WTC11 (cell line): ENCODE measurements at places on chromosomes 6 and 20. TPM values are rescaled to one million over a fixed set of nuclear protein-coding genes. Genes with fewer than 3 reads are reported as not detected.

E2F1 gene
- 34.2 to 44.2 TPM (median 34.5 TPM) in 3 replicates for total RNA-seq

GRCh38 chr20:53020376-53020775, 48.2 kb downstream of the TSHZ2 start:
- no peaks in the 10 kb centered on the region for H3K27me3 ChIP-seq
- H3K4me3 ChIP-seq, result no peak overlapping the region
- H3K4me1 ChIP-seq, result no peaks in the 10 kb centered on the region
- no peak overlapping the region for H3K27ac ChIP-seq

C4B gene
- total RNA-seq, result 3.7 to 5.1 TPM (median 5.0 TPM) in 3 replicates

DNA sequence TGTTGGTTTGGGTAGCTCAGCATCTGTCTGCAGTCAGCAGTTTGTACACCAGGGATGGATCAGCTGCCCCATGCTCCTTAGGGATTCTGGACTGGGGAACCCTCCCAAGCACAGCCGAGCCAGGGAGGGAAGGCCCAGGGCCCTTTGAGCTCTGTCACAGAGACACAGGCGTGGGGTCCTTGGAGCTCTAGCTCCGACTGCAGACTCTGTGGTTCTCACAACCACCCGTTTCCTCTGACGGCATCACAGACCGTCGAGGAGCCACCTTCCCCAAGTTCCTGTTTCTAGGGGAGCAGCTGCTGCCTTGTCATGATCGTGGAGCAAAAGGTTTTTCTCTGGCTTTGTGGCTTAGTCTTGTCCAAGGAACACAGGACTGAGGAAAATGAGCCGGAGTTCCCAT, at the start of gene SLA2:
TSS of gene SLA2 (minus strand) at position 199 of the 400 bp plus-strand sequence. CDS start 4,861 bp downstream, outside the sequence.
- peaks cover 28% of the 10 kb centered on the region for H3K4me1 ChIP-seq
- H3K27me3 ChIP-seq, result peaks cover 1% of the 10 kb centered on the region
- H3K27ac ChIP-seq, result peak within 1 kb of the TSS; percentile 88
- no peaks in the 10 kb centered on the region for H3K36me3 ChIP-seq
- H3K4me3 ChIP-seq, result no peak within 1 kb of the TSS

DNA sequence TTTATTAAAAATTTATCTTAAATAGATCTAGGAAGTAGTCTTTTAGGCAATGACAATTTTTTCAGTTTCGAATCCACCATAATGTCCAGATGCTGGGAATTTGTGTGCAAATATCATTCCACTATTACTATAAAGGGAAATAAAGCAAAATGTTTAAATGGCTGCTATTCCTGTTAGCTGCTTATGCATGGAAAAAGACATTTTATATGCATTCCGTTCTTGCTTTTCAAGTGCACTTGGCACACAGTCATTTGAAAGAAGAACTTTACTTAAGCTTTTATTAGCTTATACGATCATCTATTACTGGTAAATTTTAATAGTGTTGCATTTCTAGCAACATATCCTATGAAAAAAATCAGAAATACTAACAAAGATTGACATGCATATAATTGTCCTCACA, 42.0 kb downstream of the PRL start:
- no peak overlapping the region for H3K4me3 ChIP-seq
- H3K4me1 ChIP-seq, result peaks cover 27% of the 10 kb centered on the region
- no peak overlapping the region for H3K27ac ChIP-seq

ACAT2 gene
- total RNA-seq, result 96.1 to 138 TPM (median 98.7 TPM) in 3 replicates

GSTA1 gene
- 0.48 to 0.90 TPM (median 0.89 TPM) in 3 replicates for total RNA-seq

TGM3 gene
- 0.07 to 0.11 TPM in 2 of 3 replicates, not detected in the other for total RNA-seq

DNA sequence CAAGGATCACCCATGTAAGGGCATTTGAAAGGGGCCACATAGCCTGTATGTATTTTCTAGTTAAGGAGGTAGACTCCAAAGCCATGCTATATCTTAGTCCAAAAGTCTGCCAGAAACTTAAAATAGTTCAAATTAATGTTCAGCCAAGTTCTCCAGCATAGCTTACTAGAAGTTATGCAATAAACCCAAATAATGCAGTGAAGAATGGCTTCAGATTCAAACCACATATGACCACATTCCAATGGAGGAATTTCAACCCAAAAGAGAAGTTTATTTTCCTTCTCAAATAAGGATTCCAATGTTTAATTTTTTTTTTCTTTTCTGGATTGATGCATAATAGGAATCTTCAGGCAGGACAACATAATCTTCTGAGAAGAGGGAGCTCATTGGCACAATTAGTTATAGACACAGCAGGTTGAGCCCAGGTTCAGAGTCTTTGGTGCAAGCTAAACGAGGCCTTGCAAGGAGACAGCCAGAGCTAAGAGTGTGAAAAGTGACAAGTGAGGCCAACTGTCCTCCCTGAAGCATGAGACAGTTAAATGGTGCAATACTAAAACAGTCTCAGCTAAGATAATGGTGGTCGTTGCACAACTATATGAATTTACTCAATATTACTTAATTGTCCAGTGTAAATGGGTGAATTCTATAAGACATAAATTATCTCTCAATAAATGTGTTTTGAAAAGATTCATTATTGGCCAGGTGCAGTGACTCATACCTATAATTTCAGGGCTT, 598.8 kb upstream of the CDH4 start:
- H3K4me3 ChIP-seq, result no peak overlapping the region
- peaks cover 63% of the 10 kb centered on the region for H3K27me3 ChIP-seq
- H3K27ac ChIP-seq, result no peak overlapping the region
- peaks cover 14% of the 10 kb centered on the region for H3K4me1 ChIP-seq
- peaks cover 29% of the 10 kb centered on the region for H3K36me3 ChIP-seq
- no peak for DNase-seq

DNA sequence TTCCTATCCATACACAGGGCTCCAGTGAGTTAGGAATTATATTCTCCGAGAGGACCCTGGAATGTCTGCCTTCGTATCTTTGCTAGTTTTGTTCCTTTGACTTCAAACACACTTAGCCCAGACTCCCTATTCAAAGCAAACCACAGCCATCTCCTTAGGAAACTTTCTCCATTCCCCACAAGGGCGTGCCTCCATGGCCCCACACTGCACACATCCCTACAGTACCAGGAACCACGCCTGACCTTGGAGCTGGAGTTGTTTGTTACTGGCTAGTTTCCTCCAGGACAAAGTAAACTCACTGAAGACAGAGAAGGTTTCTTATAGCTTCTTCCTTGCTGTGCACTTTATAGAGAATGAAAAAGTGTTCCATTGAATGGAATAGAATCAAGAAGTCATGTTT, 412.8 kb upstream of the AGPAT4 start:
- no peak overlapping the region for H3K4me3 ChIP-seq
- DNase-seq, result no peak
- no peaks in the 10 kb centered on the region for H3K27me3 ChIP-seq
- H3K36me3 ChIP-seq, result no peaks in the 10 kb centered on the region
- H3K4me1 ChIP-seq, result peaks cover 8% of the 10 kb centered on the region
- H3K27ac ChIP-seq, result no peak overlapping the region

DNA sequence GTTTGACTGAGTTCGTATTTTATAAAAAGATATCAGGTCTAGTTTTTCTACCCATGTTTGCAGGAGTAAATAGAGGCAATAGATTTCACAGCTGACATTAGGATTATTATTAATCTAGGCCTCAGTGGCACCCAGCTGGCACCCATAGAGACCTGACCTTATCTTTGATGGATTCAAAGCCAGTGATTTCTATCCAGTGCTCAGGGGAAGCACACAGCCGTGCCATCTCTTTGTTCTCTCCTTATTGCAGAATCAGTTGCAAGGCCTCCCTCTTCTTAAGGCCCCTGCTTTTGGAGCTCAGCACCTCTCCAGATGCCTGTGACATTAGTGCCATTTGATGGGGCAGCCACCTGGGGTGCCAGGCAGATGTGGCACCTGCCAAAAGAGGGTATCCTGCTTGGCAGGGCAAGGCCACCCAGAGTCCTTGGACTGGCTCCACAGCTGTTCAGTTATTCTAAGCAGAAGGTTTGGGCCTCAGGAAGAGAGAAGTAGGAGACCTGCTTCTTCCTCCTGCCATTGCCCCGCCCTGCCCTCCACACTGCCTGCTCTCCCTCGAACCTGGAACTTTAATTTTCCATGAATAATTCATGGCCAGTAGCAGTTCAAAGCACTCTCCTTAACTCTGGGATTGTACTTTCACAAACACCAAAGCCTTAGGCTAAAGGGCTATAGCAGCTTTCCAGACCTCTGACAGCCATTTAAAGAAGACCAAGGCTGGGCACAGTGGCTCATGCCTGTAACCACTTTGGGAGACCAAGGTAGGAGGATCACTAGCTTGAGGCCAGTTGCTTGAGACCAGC, 206.3 kb downstream of the ZDHHC14 start:
- H3K4me1 ChIP-seq, result peaks cover 3% of the 10 kb centered on the region; the same call in 1 of the 2 replicates
- H3K4me3 ChIP-seq, result no peak overlapping the region
- no peaks in the 10 kb centered on the region for H3K27me3 ChIP-seq
- H3K36me3 ChIP-seq, result peaks cover 43% of the 10 kb centered on the region
- no peak overlapping the region for H3K27ac ChIP-seq

HLA-DQA1 gene
- total RNA-seq, result 0.22 to 0.92 TPM (median 0.62 TPM) in 3 replicates

GRCh38 chr6:90715093-90715655, 128.3 kb upstream of the MAP3K7 start:
- H3K4me1 ChIP-seq, result peaks cover 18% of the 10 kb centered on the region
- no peaks in the 10 kb centered on the region for H3K27me3 ChIP-seq
- H3K4me3 ChIP-seq, result no peak overlapping the region
- no peaks in the 10 kb centered on the region for H3K36me3 ChIP-seq

FRK gene
- 0.13 to 0.18 TPM (median 0.16 TPM) in 3 replicates for total RNA-seq

- peak overlapping the region; percentile 50 for H3K4me3 ChIP-seq
- DNase-seq, result no peak
- H3K4me1 ChIP-seq, result peaks cover 47% of the 10 kb centered on the region
- no peak overlapping the region for H3K27ac ChIP-seq
- peaks cover 88% of the 10 kb centered on the region for H3K27me3 ChIP-seq
- H3K36me3 ChIP-seq, result peaks cover 34% of the 10 kb centered on the region
Observed at GRCh38 chr6:170296746-170297575, 6.1 kb upstream of the DLL1 start.

DNA sequence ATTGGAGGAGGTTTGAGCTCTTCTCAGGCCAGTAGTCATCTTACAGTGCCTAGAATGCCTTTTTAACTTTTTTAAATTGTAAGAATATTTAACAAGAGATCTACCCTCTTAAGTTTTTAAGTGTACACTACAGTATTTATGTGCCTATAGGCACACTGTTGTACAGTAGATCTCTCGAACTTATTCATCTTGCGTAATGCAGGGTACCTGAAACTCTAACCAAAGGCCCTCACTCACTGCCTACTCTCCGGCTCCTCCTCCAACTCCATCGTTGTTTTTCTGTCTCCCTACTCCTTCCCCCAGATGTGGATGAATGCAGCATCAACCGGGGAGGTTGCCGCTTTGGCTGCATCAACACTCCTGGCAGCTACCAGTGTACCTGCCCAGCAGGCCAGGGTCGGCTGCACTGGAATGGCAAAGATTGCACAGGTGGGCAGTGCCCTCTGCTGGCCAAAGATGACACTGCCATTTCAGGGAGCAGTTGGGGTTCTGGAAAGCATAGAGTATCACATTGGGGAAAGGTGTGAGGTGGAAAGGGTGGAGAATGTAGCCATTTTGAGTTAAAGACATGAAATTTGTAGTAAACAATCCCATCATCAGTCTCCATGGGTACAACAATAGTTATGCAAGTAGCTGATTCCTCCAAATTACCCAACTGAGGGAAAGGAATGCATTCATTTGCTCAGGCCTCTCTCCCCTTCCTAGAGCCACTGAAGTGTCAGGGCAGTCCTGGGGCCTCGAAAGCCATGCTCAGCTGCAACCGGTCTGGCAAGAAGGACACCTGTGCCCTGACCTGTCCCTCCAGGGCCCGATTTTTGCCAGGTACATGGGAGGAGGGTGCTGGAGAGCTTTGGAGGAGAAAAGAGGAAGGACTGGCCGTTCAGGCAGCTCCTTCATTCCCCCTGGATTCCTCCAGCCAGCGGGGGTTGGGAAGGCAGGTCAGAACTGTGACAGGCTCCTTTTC, 18.4 kb upstream of the ZNF76 start:
- H3K36me3 ChIP-seq, result peaks cover 2% of the 10 kb centered on the region; the same call in 1 of the 2 replicates
- peaks cover 52% of the 10 kb centered on the region for H3K4me1 ChIP-seq
- H3K4me3 ChIP-seq, result no peak overlapping the region
- no peak overlapping the region for H3K27ac ChIP-seq
- peak; percentile 95 for DNase-seq
- peaks cover 48% of the 10 kb centered on the region for H3K27me3 ChIP-seq

DNA sequence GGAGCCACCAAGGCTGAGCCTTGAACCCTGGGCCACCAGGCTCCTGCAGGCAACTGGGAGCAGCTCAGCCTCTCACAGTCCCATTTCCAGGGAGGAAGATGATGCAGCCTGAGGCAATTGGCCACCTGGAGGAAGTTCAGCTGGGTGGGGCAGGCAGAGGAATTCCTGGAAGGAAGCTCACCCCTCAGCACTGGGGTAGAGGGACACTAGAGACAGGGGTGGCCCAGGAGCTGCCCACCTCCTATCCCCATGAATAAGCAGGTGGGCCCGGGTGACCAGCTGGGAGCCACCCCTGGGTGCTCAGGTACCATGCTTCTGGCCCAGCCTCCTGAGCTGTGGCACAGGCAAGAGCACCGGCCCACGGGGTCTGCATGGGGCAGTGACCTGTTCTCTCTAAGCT, 3.6 kb upstream of the HSPA12B start:
- H3K4me1 ChIP-seq, result peaks cover 25% of the 10 kb centered on the region
- DNase-seq, result no peak
- no peak overlapping the region for H3K4me3 ChIP-seq
- no peak overlapping the region for H3K27ac ChIP-seq

DNA sequence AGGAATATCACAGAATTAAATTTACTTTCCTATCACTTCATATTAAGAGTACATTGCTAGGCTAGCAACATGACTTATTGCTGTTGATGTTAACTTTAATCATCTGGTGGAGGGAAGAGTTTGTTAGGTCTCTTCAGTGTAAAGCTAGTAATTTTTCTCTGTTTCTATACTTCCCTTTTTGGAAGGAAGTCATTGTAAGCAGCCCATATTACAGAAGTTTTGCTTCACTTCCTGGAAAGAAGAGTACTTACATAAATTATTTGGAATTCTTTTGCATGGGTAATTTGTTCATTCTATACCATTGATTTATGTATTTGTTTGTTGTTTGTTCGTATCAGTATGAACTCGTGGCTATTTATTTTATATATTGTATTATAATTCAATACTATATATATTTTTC, 405.2 kb downstream of the RFPL4B start:
- peaks cover 4% of the 10 kb centered on the region; the same call in 1 of the 2 replicates for H3K36me3 ChIP-seq
- H3K4me3 ChIP-seq, result no peak overlapping the region
- no peaks in the 10 kb centered on the region for H3K27me3 ChIP-seq
- H3K4me1 ChIP-seq, result no peaks in the 10 kb centered on the region
- DNase-seq, result no peak
- no peak overlapping the region for H3K27ac ChIP-seq

DNA sequence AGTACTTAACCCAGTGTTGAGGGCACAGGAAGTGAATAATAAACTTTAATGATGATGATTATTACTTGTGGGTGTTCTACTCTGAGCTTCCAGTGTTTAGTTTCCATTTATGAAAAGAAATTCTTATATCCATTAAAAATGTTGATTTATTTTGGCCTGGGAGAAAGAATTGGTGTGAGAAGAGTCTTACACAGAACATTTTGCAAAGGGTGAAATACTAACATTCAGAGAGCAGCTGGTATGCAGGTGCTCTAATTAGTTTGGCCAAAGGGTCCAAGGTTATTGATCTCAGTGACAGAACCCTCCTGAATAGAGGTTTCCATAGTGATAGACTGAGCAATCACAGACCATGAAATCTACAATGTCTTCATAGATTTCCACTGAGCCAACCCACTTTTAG, 4.4 kb downstream of the OSER1 start:
- DNase-seq, result no peak
- H3K36me3 ChIP-seq, result peaks cover 33% of the 10 kb centered on the region
- no peak overlapping the region for H3K4me3 ChIP-seq

TTPAL gene
- 10.3 to 16.5 TPM (median 13.7 TPM) in 3 replicates for total RNA-seq

- DNase-seq, result peak; percentile 76
- H3K4me1 ChIP-seq, result peaks cover 45% of the 10 kb centered on the region
- H3K4me3 ChIP-seq, result peak within 1 kb of the TSS; percentile 96
- H3K27me3 ChIP-seq, result peaks cover 4% of the 10 kb centered on the region; the same call in 1 of the 2 replicates
Observed at GRCh38 chr6:157823001-157823527, at the start of gene SNX9. Gene SNX9, plus strand, starts transcription at chr6:157823246. Its CDS starts 189 bp downstream, at chr6:157823435.

GRCh38 chr20:51092338-51092737, 69.4 kb upstream of the KCNG1 start:
- H3K27me3 ChIP-seq, result no peaks in the 10 kb centered on the region
- DNase-seq, result no peak
- no peaks in the 10 kb centered on the region for H3K36me3 ChIP-seq
- H3K4me1 ChIP-seq, result peaks cover 33% of the 10 kb centered on the region

PLG gene
- 0.46 to 1.4 TPM (median 0.72 TPM) in 3 replicates for total RNA-seq

GGT7 gene
- total RNA-seq, result 27.7 to 34.5 TPM (median 33.3 TPM) in 3 replicates
